ENCODE measurements at places on chromosomes 3 and 15.

DNA sequence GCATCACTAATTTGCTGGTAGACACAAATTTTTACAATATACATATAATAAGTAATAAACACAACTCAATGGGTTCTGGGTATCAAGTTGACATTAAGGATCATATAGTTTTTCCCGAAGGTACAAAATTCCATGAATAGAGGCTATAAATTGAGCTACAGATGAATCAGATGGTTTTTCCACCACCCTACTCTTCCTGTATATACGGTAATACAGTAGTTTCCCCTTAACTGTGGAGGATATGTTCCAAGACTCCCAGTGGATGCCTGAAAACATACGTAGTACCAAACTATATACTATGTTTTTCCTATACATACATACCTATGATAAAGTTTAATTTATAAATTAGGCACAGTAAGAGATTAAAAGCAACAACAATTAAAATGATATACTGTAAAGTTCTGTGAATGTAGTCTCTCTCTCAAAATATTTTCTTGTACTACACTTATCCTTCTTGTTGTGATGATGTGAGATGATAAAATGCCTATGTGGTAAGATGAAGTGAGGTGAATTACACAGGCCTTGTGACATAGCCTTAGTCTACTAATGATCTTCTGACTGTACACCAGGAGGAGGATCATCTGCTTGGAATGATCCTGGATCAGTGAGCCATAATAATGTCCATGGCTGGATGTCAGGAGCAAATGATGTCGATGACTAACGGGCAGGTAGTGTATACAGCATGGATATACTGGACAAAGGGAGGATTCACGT is 116.7 kb downstream of the NR1I2 start:
- no peak for DNase-seq

DNA sequence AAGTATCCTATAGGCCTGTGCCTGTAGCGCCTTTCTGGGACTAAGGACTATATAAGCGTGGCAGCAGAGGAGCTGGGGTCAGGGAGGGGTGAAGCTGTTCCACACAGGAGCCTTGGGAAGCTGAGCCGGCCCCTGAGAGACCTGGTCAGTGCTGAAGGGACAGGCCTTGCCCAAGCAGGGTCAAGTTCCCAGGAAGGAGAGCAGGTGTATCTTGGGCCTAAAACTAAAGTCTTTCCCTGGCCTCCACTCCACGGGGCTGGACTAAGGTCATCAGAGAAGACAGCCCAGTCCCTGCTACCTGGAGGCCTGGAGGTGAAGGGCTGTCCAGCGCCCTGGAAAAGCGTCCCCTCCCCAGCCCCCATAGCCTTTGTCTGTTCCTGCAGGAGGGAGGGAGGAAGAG is 23.9 kb upstream of the NR2C2 start:
- DNase-seq, result no peak

DNA sequence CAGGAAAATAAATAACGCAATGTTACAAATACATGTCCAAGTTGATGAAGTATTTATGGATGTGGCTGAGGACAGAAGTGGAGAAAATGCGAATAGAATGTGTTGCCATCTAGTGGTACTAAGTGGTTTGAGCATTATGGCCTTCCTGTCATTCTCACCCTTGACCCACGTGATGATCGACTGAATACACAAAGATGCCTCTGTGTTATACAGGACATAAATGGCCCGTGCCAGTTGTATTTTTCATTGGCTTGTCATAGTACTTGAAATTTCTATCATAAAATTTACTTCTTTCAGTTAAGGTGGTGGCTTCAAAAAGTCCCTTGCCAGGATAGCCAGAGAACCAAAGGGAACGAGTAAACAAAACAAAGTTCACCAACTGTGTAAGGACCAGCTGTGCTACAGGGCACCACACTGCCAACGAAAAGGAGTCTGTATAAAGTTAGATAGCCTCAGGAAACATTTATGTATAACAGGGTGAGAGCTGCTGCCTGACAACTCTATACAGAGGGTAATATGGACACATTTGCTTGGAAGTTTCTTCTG is 103.7 kb downstream of the MYH15 start:
- DNase-seq, result peak; percentile 41

GRCh38 chr3:157263027-157263426 is 103.1 kb upstream of the CCNL1 start:
- DNase-seq, result no peak

- no peak for DNase-seq
Observed at GRCh38 chr3:66028457-66028856, 10.3 kb downstream of the MAGI1 start.

- DNase-seq, result no peak
Observed at GRCh38 chr3:79976466-79976865, 208.7 kb upstream of the ROBO1 start.

DNA sequence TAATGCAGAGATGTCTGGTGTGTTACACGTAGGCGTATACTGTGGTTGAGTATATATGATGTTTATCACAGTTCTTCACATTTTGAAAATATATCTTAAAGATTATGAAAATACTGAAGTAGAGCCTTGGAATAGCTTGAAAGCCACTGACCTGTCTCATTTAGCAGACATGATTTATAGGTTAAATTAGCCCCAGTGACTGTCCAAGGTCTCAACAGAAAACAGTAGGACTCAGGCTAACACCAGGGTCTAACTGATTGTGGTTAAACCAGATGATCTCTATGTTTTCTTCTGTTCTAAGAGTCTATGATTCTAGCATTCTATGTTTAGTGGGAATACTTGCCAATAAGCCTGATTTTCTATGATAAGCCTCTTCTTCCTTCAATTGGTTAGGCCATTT is 166.4 kb upstream of the NR2E3 start:
- no peak for DNase-seq

- DNase-seq, result no peak
Observed at GRCh38 chr3:48112813-48113212, 75.4 kb downstream of the CDC25A start.

DNA sequence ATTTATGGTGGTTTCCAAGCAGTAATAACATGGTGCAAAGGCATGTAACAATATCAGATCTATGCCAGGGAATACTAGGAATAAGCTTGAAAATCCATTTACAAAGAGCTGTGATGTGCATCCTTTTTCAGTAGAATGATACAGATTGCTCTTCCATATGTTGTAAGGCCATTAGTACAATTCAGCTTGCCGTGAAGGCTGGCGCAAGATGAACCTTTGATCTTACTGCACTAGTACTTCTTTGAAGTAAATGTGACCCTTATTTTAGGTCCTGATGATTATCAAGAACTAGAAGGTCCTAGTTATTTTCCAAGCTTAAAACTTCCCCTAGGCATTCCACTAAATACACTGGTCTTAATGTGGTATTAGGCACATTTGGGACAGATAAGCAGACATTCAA is 210.1 kb upstream of the CD96 start:
- no peak for DNase-seq

DNA sequence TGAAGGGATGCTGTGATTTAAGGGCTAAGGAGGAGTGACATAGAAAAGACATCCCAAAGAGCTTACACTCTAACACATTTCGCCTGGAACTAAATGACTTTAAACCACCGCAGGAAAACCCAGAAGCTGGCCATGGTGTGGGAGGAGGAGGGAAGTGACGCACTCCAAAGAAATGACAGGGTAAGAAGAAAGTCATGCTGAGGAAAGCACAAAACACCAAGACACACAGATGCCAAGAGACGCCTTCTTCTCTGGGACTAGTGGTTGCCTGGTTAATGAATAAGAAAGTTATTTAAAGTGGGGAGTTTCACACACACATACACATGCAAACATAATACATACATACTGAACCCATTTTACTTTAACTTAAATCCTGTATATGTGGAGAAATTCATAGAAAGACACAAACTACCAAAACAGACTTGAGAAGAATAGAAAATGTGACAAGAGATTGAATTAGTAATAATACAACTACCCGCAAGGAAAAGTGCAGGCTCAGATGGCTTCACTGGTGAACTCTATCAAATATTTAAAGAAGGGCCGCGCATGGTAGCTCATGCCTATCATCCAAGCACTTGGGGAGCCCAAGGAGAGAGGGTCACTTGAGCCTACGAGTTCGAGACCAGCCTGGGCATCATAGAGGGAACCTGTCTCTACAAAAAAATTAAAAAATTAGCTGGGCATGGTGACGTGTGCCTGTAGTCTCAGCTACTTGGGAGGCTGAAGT is 125.5 kb downstream of the NSMCE3 start:
- DNase-seq, result no peak

DNA sequence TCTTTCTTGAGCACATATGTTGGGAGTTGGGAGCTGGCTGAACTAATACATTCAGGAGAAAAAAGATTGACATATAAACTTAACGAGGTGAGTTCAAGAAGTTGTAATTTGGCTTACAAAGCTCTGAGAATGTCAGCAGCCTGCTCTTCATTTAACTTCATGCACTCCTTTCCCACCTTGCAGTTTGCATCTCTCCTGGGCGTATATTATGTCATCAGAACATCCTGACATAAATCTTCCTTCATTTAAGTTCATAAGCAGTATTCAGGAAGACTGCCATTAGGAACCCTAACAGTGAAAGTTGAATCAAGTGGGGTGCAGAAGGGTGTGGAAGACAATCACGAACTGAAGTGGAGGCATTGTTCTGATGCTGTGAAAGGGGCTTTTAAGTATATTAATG is 288.1 kb downstream of the ARPP21 start:
- no peak for DNase-seq

GRCh38 chr3:46882377-46883053 is 5.0 kb downstream of the PTH1R start:
- no peak for DNase-seq

GRCh38 chr3:32176989-32177701 is 61.3 kb upstream of the CMTM8 start:
- no peak for DNase-seq

- DNase-seq, result no peak
Observed at GRCh38 chr3:16506451-16506850, 7.0 kb downstream of the RFTN1 start.

GRCh38 chr3:43290956-43291355 is 4.6 kb downstream of the SNRK start:
- DNase-seq, result no peak

GRCh38 chr3:11622586-11623550 is 20.8 kb downstream of the VGLL4 start:
- no peak for DNase-seq

DNA sequence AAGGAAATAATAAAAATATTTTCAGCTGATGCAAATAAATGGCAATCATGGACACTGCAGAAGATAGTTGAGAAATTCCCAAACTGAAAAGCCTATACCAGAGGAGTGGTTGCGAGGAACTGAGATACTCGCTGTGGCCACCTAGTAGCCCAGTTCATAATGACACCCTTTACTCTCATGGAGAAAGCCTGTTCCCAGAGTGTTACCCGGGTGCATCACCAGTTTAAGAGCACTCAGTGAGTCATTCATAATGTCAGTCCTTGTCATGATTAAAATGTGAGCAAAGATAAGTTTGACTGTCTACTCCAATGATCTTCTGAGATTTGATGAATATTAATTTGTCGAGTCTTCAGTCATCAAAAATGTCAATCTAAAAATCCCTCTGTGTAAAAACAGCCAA is 138.4 kb upstream of the LRRC3B start:
- DNase-seq, result no peak

DNA sequence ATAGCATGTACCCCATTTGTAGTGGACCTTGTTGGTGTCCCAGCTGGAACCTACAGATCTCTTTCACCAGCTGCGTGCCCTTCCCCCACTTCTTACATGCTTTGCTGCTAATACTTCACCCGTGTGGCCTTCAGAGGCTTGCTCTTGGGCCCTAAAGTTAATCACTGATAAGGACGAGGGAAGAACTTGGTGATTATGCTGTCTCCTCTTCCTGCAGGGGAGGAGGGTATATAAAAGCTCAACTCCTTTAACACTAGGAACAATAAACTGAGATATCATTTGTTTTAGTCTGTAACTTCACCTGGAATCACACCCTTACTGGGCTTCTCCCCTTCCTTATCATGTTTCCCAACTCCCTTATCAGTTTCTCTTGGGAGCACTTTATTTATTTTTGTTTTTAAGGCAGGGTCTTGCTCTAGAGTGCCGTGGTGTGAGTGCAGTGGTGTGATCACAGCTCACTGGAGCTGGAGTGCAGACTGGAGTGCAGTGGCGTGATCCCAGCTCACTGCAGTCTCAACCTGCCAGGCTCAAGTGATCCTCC is 43.2 kb upstream of the PIK3R4 start:
- DNase-seq, result no peak

DNA sequence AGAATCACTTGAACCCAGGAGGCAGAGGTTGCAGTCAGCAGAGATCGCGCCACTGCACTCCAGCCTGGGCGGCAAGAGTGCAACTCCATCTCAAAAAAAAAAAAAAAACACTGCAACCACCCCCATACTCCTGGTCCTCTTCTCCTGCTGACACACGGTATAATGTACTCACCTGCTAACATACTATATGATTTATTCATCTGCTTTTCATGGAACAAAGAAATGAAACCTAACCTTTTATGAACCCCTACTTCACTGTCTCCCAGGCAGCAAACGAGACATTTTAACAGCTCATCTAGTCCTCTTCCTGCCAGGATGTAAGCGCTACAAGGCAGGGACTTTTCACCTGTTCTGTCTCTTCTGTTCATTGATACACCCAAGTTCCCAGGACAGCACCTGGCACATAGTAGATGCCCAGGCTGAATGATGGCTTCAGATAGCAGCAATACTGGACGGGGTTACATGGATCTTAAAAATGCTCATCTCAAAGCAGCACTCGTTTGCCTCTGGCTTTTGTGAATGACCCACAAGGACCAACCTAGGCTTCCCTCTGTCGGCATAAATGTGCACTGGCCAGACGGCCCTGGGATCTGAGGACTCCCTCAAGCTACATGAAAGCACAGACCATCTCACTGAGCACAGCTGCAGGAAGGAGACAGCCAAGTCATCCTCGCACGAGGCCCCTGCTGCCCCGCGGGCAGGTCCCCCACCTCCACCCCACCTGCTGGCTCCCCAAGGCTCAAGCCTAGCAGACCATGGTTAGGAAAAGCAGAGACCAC is 20.3 kb downstream of the XXYLT1 start:
- peak; percentile 59 for DNase-seq

- DNase-seq, result no peak
Observed at GRCh38 chr15:100059094-100059493, 282.7 kb downstream of the ADAMTS17 start.

- DNase-seq, result no peak
Observed at GRCh38 chr15:70857562-70858285, 3.8 kb upstream of the LARP6 start.

DNA sequence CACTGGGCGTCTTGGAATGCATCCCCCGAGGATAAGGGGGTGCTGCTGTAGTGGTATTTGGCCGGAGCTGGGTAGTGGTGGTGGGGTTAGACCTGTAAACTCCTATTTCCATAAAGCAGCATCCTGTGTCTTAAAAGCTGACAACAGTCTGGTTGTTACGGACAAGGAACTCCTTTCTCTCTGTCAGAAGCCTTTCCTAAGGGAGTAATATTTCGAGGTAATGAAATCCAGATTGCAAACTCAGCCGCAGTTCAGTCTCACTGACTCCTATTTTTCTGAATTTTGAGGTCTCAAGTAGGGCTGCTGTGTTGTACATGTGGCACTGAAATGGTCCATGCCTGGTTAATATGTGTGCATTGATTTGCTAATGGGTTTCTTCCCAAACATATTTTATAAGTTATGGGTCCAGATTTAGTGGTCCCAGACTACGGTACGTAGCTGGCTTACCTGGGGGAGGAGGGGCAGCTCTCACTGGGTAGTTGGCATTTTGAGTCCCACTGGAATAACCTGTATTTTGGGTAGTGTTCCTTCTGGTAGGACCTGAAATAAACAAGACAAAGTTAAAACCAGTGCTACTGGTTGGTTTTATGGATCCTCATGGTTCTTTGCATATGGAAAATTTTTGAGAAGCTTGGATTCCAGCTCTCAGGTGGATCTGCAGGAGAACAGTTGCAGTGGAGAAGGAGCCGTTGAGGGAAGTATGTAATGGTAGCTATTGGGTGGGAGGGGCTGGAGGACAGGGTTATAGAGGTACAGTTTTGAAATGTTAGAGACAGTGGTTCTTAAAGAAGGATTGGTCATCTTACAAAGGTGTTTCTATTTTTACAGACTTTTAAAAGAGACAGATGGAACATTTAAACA is 48.6 kb upstream of the LDHAL6B start:
- no peak for DNase-seq

Measured in NCI-H774 (cell line).